Activated T-cell treated with anti-CD3 and anti-CD28 coated beads for 48 hours (primary cell): ENCODE measurements at places on chromosomes 3 and 15.

DNA sequence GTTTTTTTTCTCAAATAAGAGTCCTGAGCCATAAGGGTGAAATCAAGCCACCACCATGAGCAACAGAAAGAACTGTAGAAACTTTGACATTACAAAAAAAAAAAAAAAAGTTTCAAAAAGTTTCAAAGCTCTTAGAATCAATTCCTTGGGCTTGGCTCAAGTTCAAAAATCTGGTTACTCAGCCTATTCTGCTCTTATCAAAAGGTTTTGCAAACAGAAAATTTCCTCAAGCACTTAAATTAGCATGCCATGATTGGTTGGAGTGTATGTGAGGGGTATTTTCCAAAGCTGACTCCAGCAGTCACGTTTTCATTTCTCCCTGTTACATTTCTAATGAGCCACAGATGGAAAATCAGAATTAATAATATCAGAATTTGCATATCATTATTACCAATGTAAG, 12.1 kb upstream of the PEX5L start:
- DNase-seq = no peak

GRCh38 chr3:8968375-8968882, 5.2 kb upstream of the RAD18 start:
- DNase-seq = no peak

GRCh38 chr3:73874606-73875369, 250.0 kb upstream of the PDZRN3 start:
- no peak for DNase-seq

DNA sequence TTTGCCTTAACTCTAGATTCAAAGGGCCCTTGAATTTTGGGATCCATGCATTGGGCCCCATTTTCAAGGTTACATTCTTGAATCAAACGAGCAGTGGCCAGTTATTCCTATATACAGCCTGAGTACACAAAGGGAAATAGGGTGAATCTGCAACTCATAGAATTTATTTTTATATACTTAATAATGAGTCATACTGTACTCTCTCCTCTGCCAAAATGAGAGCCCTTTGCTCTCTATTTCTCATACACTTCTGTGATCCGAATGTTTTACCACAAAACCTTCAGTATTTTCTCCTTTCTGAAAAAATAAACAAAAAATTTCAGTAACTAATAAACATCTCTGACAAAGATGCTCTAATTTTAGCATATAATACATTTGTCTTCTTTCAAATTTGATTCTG, 116.7 kb downstream of the SERPINI1 start:
- DNase-seq = no peak

- no peak for DNase-seq
Measured at GRCh38 chr3:173644086-173645082, 246.8 kb downstream of the NLGN1 start.

GRCh38 chr15:55737373-55737772, 5.6 kb downstream of the PRTG start:
- no peak for DNase-seq

GRCh38 chr3:177446165-177446601, 248.9 kb upstream of the TBL1XR1 start:
- DNase-seq = no peak

DNA sequence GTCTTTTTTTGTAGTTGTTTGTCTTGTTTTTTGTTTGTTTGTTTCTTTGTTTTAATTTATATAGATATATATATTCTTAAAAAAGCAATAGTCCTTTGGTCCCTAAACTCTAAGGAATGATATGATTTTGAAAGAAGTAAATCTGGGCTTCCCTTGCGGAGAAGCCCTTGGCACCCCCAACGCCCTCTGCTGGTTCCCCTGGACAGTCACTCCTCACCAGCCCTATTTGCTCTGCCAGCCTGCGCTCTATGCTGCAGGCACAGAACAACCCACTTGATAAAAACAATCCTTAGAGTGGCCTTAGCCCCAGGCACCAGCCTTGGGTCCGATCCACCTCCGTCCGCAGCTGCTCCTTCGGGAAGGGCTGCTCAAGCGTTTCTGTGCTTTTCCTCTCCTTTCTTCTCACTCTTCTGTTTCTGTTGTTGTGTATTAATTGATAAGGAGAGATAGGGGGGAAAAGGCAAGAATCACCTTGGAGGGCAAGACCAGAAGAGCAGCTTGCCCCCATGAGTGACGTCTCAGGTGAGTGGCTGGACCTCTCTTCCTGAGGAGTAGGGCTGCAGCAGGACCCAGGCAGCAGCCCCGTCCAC, 13.7 kb upstream of the PARP6 start:
- peak; percentile 31 for DNase-seq

GRCh38 chr3:50515565-50516439, 12.4 kb upstream of the CACNA2D2 start:
- no peak for DNase-seq

DNA sequence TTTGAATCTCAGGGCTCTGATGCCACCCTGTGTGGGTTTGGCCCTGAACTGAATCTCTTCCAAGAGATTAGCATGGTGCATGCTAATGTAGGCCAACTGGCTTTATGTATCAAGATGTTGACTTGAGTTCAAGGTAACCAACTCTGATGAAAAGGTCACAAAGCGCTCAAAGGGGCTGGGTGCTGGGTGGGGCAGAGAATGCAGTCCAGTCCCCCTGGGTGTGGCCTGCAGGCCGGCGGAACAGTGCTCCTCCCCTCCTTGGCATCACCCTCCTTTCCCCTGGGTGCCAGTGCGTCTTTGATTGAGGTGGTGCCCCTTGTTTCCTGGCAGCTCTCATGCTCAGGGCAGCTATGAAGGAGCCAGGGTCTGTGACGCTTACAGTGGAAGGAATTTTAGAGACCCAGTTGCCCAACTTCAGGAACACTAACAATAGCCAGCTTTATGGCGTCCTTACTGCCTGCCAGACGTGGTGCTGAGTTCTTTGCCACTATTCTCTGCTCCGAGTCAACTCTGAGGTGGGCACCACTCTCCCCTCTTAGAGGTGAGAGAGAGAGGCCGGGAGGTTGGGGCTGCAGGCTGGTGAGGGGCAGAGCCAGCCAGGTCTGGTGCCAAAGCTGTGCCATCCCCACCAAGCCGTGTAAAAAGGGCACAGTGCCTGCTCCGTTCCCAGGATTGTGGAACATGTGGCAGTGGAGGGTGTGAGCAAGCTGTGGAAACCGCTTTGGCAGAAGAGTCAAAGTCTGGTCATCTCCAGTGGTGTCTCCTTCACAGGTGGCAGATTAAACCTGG, 9.8 kb downstream of the SYNM start:
- DNase-seq = no peak

DNA sequence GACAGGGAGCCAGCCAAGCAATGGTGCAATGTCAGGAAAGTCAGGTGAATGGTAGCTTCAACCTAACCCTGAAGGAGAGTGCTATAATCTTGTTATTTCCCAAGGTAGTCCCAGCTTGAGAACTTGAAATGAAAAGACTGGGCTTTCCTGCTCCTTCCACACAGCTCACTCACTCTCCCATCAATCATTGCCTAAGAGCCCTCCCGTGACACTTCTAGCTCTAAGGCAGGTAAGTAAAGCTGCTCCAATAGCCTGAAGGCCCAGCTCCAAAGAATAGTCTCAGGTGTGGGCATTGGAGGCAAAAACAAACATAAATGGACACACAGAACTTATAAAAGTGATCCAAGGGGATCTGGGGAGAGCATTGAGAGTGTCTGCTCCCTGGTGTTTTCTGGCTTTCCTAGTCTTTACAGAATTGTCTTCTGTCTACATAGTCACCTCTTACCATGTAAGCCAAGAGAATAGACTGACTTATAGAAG, 63.1 kb upstream of the TBC1D5 start:
- DNase-seq = no peak

- DNase-seq = peak; percentile 5
Measured at GRCh38 chr15:32802286-32802936, 84.6 kb downstream of the GREM1 start.

DNA sequence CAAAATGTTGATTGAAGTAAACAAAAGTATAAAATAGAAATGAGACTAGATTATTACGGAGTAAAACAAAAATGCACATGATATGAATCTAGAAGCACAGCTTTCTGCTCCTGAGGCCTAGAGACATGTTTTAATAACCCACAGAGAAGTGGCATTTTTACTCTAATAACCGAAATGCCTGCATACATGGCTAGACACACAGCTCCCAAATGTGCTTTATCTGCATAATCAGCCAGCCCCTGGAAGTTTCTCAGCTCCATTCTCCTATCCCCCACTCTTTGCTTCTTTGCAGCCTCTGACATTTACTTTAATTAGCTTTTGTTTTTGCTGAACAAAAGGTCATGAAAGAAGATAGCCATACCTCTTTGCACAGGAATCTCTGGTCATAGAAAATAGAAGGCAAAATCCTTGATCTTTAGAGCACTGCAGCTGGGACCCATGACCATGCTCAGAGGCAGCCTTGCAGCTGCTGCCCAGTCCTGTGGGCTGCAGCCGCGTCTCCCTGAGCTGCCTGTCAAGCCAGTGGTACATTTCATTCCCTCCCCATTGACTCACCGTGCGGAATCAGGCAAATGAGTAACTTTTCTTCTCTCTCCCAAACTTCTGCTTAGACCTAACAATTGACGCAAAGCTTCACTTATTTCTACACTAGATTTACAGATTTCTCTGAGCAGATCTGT, at the start of gene VEPH1:
TSS of gene VEPH1 (minus strand) at position 501 of the 680 bp plus-strand sequence. CDS start 8,067 bp downstream, outside the sequence.
- no peak for DNase-seq

- no peak for DNase-seq
Measured at GRCh38 chr3:190076601-190077394, 43.9 kb downstream of the P3H2 start.

DNA sequence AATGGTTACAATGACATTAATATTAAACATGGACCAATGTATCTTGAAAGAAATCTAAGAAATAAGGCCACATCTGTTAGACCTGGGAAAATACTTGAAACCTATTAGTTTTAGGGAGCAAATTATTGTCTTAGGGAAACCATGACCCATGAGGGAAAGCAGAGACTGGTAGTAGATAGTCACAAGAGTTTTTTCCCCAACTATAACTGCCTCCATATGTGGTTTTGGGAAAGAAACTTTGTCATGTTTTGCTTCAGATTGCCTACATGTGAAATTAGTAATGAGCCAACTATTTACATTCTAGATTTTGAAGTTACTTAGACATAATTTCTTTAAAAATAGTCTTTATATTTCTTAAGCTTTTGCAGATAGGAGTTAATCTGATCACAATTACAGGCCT, 474.9 kb downstream of the ROBO2 start:
- no peak for DNase-seq
